ENCODE measurements at places on chromosomes 3 and 15. TPM values are rescaled to one million over a fixed set of nuclear protein-coding genes. Genes with fewer than 3 reads are reported as not detected.

DNA sequence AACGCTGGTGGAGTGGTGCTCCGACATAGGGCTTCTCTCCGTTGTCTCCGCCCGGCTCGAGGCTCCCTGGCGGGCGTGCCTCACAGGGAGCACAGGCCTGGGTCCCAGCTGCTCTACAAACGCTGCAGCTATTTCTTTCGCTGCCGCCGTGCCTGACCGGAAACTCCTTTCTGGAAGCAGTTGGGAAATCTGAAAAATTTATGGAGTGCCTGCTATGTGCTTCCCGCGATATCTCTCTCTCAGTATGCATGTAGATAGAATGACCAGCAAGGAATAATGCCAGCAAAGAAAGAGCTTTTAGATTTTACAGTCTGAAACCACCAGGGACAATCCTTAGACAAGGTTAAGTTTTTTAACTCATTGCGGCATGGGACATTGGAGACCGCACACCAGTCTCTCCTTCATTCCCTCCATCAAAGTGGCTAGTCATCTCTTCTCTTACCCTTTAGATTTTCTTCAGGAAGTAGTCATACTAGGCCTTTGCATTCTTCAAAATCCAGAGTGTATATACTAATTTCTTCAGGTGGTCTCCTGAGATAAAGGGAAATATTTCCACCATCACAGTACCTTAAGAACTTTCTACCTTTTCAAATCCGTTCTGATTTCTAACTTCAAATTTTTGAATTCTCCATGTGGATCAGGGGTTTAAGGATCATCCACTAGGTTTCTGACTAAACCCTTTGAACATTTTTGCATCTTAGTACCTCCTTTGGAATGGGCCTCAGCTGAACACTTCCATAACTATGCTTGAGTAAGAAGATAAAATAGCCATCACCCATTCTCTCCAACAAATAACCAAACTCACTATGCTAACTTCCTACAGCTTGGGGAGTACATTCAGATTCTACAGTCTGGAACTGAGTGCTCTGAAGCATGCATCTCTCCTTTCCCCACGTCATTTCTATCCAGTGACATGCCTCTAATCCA is 1.1 kb upstream of the NPHP3 start:
- no peak for DNase-seq

Gene CP
- total RNA-seq, result not detected

DNA sequence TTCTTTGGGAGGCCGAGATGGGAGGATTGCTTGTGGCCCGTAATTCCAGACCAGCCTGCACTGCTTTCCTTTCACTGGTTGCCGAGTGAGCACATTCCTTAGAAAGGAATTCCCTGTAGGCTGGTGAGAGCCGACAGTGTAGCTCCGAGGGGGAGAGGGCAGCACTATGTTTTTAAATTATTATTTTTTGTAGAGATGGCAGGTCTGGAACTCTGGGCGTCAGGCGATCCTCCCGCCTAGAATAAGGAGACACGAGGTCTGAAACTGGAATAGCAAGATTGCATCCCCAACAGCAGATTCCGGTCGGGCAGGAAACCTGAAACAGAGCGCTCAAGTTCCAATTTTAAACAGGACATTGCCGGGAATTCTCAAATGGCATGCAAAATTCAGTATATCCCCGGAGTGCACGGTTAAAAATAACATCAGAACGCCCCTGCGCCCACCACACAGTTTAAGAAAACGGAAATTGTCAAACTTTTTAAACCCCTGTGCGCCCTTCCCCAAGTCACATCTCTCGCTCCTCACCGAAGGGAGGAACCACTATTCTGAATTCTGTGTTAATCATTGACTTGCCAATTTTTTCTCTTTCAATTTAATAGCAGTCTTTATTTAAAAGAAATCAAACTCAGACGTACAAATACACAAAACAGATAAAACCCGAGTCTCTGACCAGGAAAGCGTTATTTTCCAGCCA is 643 bp upstream of the RNU5B-1 start:
- DNase-seq, result peak; percentile 42

Gene CXCR6
- not detected for total RNA-seq

Gene RHOV
- 1.7 TPM for total RNA-seq

DNA sequence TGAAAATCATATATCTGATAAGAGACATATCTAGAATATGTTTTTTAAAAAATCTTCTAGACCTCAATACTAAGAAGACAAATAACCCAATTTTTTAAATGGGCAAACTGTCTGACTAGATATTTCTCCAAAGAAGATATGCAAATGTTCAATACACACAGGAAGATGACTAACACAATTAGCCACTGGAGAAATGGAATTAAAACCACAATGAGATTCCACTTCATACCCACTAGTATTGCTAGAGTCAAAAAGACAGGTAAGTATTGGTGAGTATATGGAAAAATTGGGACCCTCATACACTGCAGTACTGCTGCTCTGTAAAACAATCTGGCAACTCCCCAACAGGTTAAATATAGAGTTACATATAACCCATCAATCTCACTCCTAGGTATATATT is 33.1 kb upstream of the TOPAZ1 start:
- DNase-seq, result no peak

Gene PLS1
- total RNA-seq, result 7.3 TPM

- no peak for DNase-seq
Measured at GRCh38 chr3:46859001-46859710, 4.1 kb downstream of the MYL3 start.

- no peak for DNase-seq
Measured at GRCh38 chr3:30256474-30256873, 349.9 kb upstream of the TGFBR2 start.

- DNase-seq, result peak; percentile 72
Measured at GRCh38 chr3:160473978-160474377, 24.4 kb upstream of the TRIM59 start.
